Lung microvascular endothelial cell (primary cell): ENCODE measurements at places on chromosomes 4 and X. TPM values are rescaled to one million over a fixed set of nuclear protein-coding genes. Genes with fewer than 3 reads are reported as not detected.

The OPN1MW gene
- total RNA-seq, result 0.79 TPM in 1 of 2 replicates, not detected in the other

The SLC7A11 gene
- total RNA-seq, result 5.4 and 20.9 TPM in 2 replicates

The OSTC gene
- total RNA-seq, result 190 and 221 TPM in 2 replicates

The WNK3 gene
- total RNA-seq, result 0.22 and 0.60 TPM in 2 replicates

The SLC10A7 gene
- total RNA-seq, result 7.0 and 7.3 TPM in 2 replicates

The FREM3 gene
- total RNA-seq, result 0.22 and 0.60 TPM in 2 replicates

The TMPRSS11B gene
- not detected in 2 replicates for total RNA-seq

The COL25A1 gene
- total RNA-seq, result under 0.01 and 0.22 TPM in 2 replicates

The HSFX3 gene
- not detected in 2 replicates for total RNA-seq

The SPANXN4 gene
- not detected in 2 replicates for total RNA-seq

The GLUD2 gene
- 0.44 and 0.79 TPM in 2 replicates for total RNA-seq
